MV-4-11 (cell line): ENCODE measurements at places on chromosomes 5 and 9.

- DNase-seq: peak; percentile 57
Observed at GRCh38 chr9:109816490-109816889, 36.5 kb downstream of the PALM2AKAP2 start.

GRCh38 chr5:91144491-91145332 is 238.4 kb downstream of the ARRDC3 start:
- no peak for DNase-seq

DNA sequence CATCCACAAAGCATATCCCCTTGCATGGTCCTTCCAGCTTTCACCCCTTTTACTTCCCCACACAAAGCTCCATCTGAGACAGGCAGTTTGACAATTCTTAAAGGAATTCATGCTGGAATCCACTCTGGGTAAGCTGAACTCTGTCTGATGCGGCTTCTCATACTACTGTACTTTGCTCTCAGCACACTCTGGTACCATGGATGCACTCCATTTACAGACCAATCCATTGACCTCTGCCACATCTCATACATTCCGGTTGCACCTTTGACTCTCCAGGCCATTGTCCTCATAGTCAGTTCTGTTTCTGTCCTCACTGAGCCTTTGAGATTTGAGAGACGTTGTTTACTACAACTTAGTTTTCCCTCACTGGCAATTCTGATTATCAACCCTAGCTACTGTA is 12.2 kb downstream of the SPATA9 start:
- no peak for DNase-seq

- no peak for DNase-seq
Observed at GRCh38 chr5:94522117-94522516, 96.3 kb downstream of the KIAA0825 start.

GRCh38 chr9:38639577-38639940 is 19.2 kb upstream of the ANKRD18A start:
- DNase-seq: peak; percentile 48

GRCh38 chr9:122797316-122798063 is 2.4 kb upstream of the OR1K1 start:
- DNase-seq: no peak

DNA sequence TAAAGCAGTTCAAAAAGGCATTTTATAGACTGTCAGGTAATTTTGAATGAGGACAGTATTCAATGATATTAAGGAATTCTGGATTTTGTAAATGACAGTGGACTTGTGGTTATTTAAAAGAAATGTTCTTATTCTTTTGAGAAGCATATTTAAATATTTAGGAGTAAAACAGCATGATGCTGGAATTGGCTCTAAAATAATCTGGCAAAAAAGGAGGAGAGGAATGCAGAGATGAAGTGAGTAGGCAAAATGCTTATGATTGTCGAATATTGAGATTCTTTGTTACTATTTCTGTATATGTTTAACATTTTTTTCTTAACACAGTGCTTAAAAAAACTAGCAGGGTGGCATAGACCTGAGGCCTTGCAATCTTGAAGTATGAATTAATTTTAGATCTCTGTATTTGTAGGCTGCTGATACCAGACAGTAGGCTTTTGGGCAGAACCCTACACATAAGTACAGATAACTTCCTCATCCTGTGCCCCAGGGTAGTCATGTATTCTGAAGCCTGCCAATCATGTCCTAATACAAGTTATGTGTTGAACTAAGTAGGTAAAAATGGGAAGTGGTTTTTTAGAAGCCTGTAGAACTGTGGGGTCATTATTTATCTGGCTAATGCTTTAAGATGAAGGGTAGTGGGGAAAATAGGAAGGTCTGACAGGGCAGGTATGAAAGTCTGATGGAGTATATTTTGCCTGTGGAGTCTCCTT is 9.4 kb downstream of the CD180 start:
- DNase-seq: peak; percentile 88

GRCh38 chr5:9034649-9035048 is 511.2 kb downstream of the SEMA5A start:
- no peak for DNase-seq

DNA sequence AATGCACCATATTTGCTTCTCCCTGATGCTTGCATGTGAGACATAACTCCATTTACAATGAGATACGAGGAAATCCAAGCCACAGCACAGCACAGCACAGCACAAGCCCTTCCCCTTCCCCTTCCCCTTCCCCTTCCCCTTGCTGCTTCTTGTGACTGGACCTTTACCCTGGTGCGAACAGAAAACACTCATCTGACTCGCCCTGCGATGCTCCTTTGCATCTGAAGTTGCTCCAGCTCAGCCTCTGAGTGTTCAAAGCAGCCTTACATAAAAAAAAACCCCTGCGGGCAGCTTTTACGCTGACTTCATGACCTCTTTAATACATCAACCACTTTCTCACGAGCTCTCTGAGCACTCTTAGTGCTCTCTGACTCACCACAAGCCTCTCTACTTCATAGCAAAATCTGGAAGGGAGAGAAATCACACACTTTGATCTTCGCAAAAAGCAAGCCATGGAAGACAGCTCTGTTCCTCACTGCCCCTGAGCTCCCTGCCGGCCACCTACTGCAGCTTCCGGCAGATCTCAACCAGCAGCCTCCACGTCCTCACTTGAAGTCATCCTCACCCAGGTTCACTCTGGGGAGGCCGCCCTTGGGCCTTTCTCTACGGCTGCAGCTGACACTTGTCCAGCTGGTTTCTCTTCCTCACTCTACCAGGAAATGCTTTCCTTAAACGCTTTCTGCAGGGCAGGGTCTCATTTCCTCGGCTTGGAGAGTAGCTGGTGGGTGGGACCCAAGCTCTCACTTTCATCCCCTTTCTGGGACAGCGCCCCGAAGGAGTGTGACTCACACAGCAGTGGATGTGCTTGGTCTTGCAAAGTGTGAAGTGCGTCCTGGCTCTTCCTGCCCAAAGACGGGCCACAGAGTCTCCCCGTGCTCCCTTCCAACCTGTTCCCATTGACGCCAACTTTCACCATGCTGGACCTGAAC is 5.3 kb downstream of the SLC34A1 start:
- DNase-seq: peak; percentile 94

GRCh38 chr5:169668732-169669131 is 31.7 kb downstream of the DOCK2 start:
- no peak for DNase-seq

GRCh38 chr5:99865159-99865558 is 670.0 kb upstream of the FAM174A start:
- no peak for DNase-seq

DNA sequence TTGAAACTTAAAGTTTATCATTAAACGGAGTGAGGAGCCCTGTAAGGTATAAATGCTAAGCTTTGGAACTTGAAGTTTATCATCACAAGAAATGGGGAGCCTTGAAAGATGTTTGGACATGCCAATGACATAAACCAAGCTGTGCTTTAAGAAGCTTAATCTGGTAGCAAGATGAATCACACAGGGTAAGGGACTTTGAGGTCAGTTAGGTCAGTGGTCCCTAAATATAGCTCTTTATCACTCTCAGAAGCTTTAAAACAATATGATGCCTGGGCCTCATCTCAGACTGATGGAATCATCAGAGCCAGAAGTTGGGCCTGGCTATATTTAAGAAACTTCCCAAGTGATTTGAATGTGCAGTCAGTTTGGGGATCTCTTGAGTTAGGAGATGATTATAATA is 85.7 kb downstream of the TNC start:
- DNase-seq: no peak
